Tongue (tissue), 3 donors: ENCODE measurements at places on chromosomes 12 and 14.

- no peak for DNase-seq
Observed at GRCh38 chr14:35682802-35683201, 126.3 kb downstream of the RALGAPA1 start.

GRCh38 chr12:28795311-28795710 is 353.8 kb upstream of the FAR2 start:
- DNase-seq = no peak

DNA sequence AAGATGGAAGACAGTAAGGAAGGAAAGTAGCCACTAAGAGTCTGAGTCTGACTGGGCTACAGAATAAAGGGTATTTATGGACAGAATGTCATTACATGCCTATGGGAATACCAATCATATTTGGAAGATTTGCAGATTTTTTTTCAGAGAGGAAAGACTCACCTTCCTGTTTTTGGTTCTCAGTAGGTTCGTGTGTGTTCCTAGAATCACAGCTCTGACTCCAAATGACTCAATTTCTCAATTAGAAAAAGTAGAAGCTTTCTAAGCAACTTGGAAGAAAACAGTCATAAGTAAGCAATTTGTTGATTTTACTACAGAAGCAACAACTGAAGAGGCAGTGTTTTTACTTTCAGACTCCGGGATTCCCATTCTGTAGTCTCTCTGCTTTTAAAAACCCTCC is 15.4 kb upstream of the PAPLN start:
- DNase-seq = no peak

GRCh38 chr14:91985521-91986255 is 38.2 kb upstream of the FBLN5 start:
- no peak for DNase-seq
